Central memory CD4-positive, alpha-beta T cell (primary cell): ENCODE measurements at places on chromosomes 7 and 10.
A peak's percentile ranks its signal among the peaks of the same experiment; 100 is the strongest.

GRCh38 chr10:371515-371914 lies 236.3 kb downstream of the ZMYND11 start:
- DNase-seq: no peak

- no peak for DNase-seq
These were observed 120.9 kb downstream of the C10orf105 start for GRCh38 chr10:71598621-71599055.

GRCh38 chr10:90204956-90205314 lies 503.5 kb downstream of the KIF20B start:
- DNase-seq: no peak

DNA sequence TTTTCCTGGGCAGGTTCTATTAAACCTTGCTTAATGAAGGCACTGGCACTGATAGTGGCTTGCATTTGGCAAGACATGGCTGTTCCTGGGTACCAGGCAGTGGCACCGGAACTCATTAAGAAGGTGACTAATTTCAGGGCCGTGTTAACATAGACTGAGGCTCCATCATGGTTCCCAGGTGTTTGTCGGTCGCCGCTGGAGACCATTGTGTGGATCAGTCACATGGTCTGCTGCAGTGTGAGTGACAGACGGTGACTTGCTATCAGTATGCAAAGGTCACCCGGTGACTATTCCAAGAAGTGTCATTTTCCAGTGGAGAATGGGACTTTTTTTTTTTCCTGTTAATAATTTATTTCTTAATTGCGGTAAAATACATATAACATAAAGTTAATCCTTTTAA lies 106.3 kb downstream of the INSYN2A start:
- DNase-seq: no peak

DNA sequence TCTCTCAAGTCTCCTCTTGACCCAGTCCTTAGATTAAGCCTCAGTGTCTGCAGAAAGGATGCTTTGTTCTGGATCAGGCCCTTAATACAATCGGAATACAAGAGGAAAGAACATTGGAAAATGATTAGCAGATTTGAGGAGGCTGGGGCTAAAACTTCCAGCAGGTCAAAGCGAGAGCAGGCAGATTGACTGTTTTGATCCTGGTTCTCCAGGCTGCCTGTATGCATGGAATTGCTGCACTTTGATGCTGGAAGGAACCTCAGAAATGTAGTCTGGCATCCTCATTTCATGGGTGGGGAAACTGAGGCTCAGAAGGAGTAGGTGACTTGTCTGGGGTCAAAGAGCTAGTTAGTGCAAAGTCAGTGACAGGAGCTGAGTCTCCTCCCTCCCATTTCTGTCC lies 202.8 kb downstream of the EMX2 start:
- DNase-seq: no peak

DNA sequence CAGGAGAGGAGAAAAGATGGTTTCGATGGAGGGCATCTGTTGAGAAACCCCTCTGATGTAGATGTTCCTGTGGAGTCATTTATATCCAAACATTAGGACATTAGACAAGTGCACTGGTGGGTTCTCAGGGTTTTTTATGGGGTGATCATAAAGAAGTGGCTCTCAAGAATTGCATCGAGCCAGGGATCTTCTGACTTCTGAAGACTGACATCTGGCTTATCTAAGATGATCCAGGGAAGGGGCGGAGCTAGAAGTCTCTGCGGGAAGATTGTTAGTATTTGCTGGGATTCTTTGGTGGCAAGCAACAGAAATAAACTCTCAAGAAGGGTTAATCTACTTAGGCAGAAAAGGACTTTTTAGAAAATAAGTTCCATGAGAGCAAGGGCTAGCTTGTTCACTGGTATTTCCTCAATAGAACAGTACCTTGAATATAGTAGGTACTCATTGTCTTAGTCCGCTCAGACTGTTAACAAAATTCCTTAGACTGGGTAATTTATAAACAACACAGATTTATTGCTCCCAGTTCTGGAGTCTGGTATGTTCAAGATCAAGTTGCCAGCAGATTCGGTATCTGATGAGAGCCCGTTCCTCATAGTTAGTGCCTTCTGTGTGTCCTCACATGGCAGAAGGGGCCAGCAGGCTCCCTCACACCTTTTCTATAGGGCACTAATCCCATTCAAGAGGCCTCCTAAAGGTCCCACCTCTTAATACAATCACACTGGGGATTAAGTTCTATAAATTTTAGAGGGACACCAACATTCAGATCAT lies 28.5 kb upstream of the SYPL1 start:
- no peak for DNase-seq

- DNase-seq: no peak
These were observed 64.7 kb upstream of the SH2B2 start for GRCh38 chr7:102221961-102222360.

GRCh38 chr10:109889867-109890266 lies 33.4 kb downstream of the XPNPEP1 start:
- no peak for DNase-seq

DNA sequence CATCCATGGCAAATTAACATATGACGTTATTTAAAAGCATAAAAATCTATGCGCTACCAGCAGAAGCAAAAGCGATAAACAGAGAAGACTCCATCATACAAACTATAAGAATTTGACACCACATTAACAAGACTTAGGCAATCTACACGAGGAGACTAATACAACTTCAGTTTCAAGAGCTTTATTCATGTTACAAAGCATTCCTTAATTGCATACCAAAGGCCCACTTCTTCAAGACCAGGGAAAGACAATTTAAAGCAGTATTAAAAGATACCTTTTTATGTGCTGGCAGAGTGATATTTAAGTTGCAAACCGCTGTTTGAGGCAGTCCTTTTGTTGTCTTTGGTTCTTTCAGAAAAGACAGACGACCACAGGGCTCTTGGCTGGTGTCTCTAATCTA lies 176.0 kb upstream of the CCDC6 start:
- no peak for DNase-seq

DNA sequence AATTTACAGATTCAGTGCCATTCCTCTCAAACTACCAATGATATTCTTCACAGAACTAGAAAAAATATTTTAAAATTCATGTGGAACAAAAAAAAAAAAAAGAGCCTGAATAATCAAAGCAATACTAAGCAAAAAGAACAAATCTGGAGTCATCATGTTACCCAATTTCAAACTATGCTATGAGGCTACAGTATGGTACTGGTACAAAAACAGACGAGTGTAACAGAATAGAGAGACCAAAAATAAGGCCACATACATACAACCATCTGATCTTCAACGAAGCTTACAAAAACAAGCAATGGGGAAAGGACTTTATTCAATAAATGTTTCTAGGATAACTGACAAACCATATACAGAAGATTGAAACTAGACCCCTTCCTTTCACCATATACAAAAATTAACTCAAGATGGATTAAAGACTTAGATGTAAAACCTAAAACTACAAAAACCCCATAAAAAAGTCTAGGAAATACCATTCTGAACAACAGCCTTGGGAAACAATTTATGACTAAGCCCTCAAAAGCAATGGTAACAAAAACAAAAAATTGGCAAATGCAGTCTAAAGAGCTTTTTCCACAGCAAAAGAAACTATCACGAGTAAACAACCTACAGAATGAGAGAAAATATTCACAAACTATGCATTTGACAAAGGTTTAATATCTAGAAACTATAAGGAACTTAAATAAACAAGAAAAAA lies 207.7 kb downstream of the PTN start:
- no peak for DNase-seq

DNA sequence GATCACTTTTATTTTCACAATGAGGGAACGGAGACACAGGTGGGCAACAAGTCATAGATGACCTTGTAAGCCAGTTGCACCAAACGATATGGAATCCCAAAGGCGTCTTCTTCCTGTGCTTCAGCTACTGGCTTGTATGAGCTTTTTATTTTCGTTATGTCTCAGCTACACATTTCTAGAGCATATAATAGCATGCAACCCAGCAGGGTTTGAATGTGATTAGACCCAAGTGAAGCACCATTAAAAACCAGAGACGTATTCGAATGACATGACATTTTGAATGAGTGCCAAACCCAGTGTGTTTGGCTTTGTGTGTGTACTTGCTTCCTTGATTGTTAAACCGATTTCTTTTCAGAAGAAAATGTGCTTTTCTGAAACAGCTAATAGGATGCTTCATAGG lies 963.2 kb upstream of the CELF2 start:
- DNase-seq: no peak

GRCh38 chr10:95031656-95032055 lies 37.6 kb downstream of the CYP2C8 start:
- DNase-seq: no peak

DNA sequence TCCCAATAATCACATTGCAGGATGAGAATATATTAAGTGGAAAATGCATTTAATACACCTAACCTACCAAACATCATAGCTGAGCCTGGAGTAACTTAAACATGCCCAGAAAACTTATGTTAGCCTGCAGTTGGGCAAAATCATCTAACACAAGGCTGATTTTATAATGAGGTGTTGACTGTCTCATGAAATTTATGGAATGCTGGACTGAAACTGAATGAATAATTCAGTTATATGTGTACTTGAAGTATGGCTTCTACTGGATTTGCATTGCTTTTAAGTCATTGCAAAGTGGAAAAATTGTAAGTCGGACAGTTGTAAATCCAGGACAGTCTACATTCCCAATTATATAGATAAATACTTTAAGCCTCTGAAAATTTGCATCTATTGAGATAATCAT lies 5.4 kb downstream of the SFTPA1 start:
- no peak for DNase-seq

DNA sequence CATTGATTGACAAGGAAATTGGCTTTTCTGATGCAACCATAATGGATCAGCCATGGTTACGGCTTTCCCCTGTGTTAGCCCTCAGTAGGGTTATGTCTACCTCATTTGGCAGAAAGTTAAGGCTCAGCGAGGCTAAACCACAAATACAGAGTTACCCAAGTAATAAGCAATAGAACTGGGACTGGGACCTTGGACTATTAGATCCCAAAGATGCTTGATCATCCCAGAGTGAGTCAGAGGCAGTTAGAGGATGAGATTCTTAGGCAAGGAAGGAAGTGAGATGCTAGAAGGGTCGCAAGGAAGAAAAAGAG lies 401.4 kb downstream of the TNS3 start:
- DNase-seq: no peak

DNA sequence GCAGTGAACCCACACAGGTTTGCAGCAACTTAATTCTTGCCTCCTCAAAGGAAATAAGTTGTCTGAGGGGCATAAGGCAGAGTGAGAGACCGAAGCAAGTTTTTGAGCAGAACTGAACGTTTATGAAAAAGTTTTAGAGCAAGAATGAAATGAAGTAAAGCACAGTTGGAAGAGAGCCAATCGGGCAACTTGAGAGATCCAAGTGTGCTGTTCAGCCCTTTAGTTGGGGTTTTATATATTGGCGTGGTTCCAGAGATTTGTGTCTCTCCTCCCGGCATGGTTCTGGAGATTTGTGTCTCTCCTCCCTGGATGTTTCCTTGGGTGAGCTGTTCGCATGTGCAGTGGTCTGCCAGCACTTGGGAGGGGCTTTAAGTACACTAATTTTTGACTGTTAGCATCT lies 141.4 kb upstream of the DGKB start:
- DNase-seq: no peak

GRCh38 chr10:48419714-48420113 lies 113.2 kb downstream of the MAPK8 start:
- DNase-seq: no peak

- DNase-seq: no peak
These were observed at the start of gene INHBA for GRCh38 chr7:41702635-41703371. INHBA (minus strand) TSS chr7:41703090; CDS start chr7:41700374, 2,716 bp downstream.

GRCh38 chr10:93436591-93437085 lies 45.5 kb downstream of the MYOF start:
- DNase-seq: no peak

GRCh38 chr10:44756216-44756615 lies 154.9 kb upstream of the TMEM72 start:
- DNase-seq: no peak

DNA sequence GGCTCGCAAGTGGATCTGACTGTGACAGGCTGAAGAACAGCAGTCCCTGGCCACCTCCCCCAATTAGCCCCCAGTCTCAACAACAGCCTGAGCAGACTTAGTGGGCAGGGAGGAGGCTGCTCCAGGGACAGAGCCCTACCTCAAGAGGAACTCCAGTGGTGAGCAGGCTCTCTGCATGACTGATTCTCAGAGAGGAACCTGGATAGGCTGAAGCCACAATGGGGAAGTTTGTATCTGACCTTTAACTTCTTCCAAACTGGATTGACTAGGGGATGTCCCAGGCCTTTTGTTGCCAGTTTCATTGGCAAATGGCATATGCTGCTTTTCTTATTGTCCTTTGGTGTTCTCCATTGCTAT lies 93.0 kb downstream of the ARHGAP22 start:
- no peak for DNase-seq

GRCh38 chr7:127968547-127968946 lies 62.7 kb downstream of the LRRC4 start:
- no peak for DNase-seq

DNA sequence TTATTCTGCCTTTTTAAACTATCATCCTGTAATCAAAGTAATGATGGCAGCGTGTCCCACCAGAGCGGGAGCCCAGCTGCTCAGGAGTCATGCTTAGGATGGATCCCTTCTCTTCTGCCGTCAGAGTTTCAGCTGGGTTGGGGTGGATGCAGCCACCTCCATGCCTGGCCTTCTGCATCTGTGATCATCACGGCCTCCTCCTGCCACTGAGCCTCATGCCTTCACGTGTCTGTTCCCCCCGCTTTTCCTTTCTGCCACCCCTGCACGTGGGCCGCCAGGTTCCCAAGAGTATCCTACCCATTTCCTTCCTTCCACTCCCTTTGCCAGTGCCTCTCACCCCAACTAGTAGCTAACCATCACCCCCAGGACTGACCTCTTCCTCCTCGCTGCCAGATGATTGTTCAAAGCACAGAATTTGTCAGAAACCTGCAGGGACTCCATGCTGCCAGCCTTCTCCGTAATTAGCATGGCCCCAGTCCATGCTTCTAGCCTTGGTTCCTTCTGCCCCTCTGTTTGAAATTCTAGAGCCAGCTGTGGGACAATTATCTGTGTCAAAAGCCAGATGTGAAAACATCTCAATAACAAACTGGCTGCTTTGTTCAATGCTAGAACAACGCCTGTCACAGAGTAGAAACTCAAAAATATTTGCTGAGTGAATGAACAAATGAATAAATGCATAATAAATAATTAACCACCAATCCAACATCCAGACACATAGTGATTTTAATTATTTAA lies 151.7 kb downstream of the EGFR start:
- DNase-seq: no peak

DNA sequence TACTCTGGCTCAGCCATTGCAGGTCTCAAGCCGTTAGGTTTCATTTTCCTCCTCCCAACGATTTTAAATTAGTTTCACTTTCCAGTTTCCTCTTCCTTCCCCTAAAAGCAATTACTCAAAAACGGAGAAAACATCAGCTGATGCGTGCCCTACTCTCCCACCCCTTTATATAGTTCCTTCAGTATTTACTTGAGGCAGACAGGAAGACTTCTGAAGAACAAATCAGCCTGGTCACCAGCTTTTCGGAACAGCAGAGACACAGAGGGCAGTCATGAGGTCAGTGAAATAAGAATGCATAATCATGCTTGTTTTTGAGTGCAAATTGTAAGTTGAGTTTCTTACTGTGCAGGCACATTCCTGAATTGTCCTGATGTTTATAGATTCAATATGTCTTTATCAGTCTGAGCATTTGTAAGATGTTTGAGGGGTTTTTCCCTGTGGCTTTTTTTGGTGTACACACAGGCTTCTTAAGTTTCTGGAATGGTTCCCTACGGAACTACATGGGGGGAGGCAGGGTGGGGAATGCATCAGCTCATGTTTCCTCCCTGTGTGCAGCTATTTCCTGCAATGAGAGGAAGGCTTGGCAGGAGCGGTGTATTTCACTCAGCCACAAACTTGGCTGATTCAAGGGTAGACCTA lies at the start of gene IFIT3:
TSS of gene IFIT3 (plus strand) at position 195 of the 639 bp plus-strand sequence. CDS start at position 272, 77 bp downstream.
- DNase-seq: peak; percentile 31

- no peak for DNase-seq
These were observed 12.8 kb upstream of the SMKR1 start for GRCh38 chr7:129489491-129489890.

- DNase-seq: no peak
These were observed 46.2 kb downstream of the CCDC71L start for GRCh38 chr7:106614751-106615150.
